ENCODE measurements at places on chromosomes 16 and 17.

- peaks cover 93% of the 10 kb centered on the region for H3K27me3 ChIP-seq
- H3K27ac ChIP-seq, result peak within 1 kb of the TSS; percentile 2
- peak within 1 kb of the TSS; percentile 74 for H3K4me3 ChIP-seq
- DNase-seq, result peak; percentile 85
- peaks cover 28% of the 10 kb centered on the region for H3K4me1 ChIP-seq
Observed at GRCh38 chr17:7294614-7295153, at the start of gene YBX2. Gene YBX2 (minus strand): TSS chr17:7294639. CDS start chr17:7294500, 139 bp downstream.

GRCh38 chr16:15597135-15597534 lies 45.8 kb downstream of the MARF1 start:
- no peak overlapping the region for H3K27ac ChIP-seq
- no peak overlapping the region for H3K4me3 ChIP-seq
- no peak for DNase-seq
- H3K4me1 ChIP-seq, result peaks cover 22% of the 10 kb centered on the region
- no peaks in the 10 kb centered on the region for H3K27me3 ChIP-seq

- no peaks in the 10 kb centered on the region for H3K27me3 ChIP-seq
- H3K4me1 ChIP-seq, result peaks cover 46% of the 10 kb centered on the region
- DNase-seq, result no peak
- no peak overlapping the region for H3K27ac ChIP-seq
Observed at GRCh38 chr16:11058832-11059231, 114.5 kb downstream of the CLEC16A start.

DNA sequence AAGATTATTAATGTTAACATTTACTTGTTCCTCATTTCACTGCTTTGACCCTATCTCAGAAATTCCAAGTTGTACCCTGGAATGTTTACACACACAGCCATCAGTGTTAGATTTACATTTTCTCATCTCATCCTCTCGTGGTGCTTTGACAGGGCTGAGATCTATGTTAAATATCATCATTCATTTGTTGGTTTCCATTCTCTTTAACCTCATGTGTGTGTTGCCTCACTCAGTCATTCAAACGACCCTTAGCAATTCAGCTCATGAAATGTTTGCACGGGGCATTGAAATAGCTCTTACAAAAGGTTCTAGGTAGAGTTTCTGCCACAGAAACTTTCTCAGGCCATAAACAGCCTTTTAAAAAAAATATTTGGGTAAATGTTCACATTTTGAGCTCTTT lies 369.6 kb upstream of the MAF start:
- DNase-seq, result no peak
- H3K36me3 ChIP-seq, result no peaks in the 10 kb centered on the region
- no peak overlapping the region for H3K4me3 ChIP-seq
- no peaks in the 10 kb centered on the region for H3K4me1 ChIP-seq
- H3K27ac ChIP-seq, result no peak overlapping the region

GRCh38 chr16:58044266-58045019 lies 18.9 kb downstream of the MMP15 start:
- H3K27ac ChIP-seq, result no peak overlapping the region
- H3K36me3 ChIP-seq, result no peaks in the 10 kb centered on the region
- no peak overlapping the region for H3K4me3 ChIP-seq
- DNase-seq, result no peak
- H3K27me3 ChIP-seq, result no peaks in the 10 kb centered on the region
- no peaks in the 10 kb centered on the region for H3K4me1 ChIP-seq

Measured in activated naive CD4-positive, alpha-beta T cell treated with anti-CD3 and anti-CD28 coated beads, Interleukin-2, amount 10 ng/mL, durations not matched to agents 7 days and 5 days (primary cell).